ENCODE measurements at places on chromosomes 6 and 20. TPM values are rescaled to one million over a fixed set of nuclear protein-coding genes. Genes with fewer than 3 reads are reported as not detected.

COX4I2 gene
- total RNA-seq: not detected

FAM217A gene
- not detected for total RNA-seq

EEF1A2 gene
- total RNA-seq: 0.06 TPM

BTN2A1 gene
- 15.5 TPM for total RNA-seq

SCGN gene
- total RNA-seq: not detected

DLL1 gene
- 1.3 TPM for total RNA-seq

AK9 gene
- 8.5 TPM for total RNA-seq

AP5S1 gene
- total RNA-seq: 19.3 TPM

ARFGAP1 gene
- total RNA-seq: 62.0 TPM

LRFN2 gene
- not detected for total RNA-seq
